Kidney (tissue), 22 donors: ENCODE measurements at places on chromosomes 2 and 18. TPM values are rescaled to one million over a fixed set of nuclear protein-coding genes. Genes with fewer than 3 reads are reported as not detected.

SERPINE2 gene
- total RNA-seq = 27.3 TPM

FBLN7 gene
- 4.6 TPM for total RNA-seq

CCDC178 gene
- 3.7 TPM for total RNA-seq

FARSB gene
- 17.1 TPM for total RNA-seq

NT5DC4 gene
- not detected for total RNA-seq

SERPINB7 gene
- 0.47 TPM for total RNA-seq

POTEI gene
- total RNA-seq = not detected

EFR3B gene
- total RNA-seq = 1.1 TPM

VSNL1 gene
- 0.44 TPM for total RNA-seq

TSPYL6 gene
- total RNA-seq = not detected

ABCG8 gene
- 0.13 TPM for total RNA-seq

CDK15 gene
- total RNA-seq = 2.7 TPM

SLC35F5 gene
- total RNA-seq = 198 TPM

MYCN gene
- total RNA-seq = 1.7 TPM

KIF5C gene
- total RNA-seq = 3.6 TPM

UBR3 gene
- total RNA-seq = 41.0 TPM
